ENCODE measurements at places on chromosomes 2 and 18.

GRCh38 chr2:152426801-152427200 lies 91.8 kb downstream of the FMNL2 start:
- DNase-seq, result no peak

- DNase-seq, result no peak
Observed at GRCh38 chr2:211114826-211115455, 558.5 kb downstream of the CPS1 start.

GRCh38 chr2:240898731-240899467 lies 2.9 kb upstream of the MAB21L4 start:
- DNase-seq, result no peak

DNA sequence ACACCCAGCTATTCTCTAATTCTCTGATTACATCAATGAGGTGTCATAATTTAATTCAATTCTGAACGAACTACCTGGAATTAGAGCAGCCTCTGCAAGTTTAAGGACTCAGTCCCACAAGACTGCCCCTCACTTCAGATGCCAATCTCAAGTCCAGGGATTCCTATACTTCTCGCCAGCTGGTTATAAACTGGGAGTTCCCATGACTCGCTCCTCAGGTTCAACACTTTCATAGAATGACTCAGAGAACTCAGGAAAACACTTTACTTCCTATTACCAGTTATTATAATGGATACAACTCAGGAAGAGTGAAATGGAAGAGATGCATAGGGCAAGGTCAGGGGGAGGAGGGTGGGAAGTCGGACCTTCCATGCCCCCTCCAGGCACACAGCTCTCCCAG lies 112.3 kb upstream of the ATP5MC3 start:
- DNase-seq, result no peak

DNA sequence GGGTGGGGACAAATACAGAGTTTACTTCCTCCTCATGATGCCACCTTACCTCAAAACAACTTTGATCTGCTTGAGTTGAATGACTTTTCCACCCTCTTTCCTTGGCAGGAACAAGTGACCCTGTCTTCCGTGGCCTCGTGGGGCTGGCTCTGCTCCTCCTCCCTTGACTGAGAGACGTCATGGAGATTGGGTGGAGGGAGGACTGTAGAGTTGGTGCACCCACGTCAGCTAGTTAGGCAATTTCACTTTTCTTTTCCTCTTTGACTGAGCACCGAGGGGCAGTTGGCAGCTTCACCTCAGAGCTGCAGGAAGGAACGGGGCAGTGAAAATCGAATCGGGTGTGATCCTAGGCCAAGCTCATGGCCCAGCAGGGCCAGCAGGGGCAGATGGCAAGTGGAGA lies at the start of gene SP140:
TSS of gene SP140 (plus strand) at position 251 of the 400 bp plus-strand sequence. CDS start at position 360, 109 bp downstream.
- no peak for DNase-seq

GRCh38 chr2:216116418-216116817 lies 7.3 kb downstream of the XRCC5 start:
- no peak for DNase-seq

GRCh38 chr18:48660346-48661228 lies 121.8 kb downstream of the CTIF start:
- no peak for DNase-seq

DNA sequence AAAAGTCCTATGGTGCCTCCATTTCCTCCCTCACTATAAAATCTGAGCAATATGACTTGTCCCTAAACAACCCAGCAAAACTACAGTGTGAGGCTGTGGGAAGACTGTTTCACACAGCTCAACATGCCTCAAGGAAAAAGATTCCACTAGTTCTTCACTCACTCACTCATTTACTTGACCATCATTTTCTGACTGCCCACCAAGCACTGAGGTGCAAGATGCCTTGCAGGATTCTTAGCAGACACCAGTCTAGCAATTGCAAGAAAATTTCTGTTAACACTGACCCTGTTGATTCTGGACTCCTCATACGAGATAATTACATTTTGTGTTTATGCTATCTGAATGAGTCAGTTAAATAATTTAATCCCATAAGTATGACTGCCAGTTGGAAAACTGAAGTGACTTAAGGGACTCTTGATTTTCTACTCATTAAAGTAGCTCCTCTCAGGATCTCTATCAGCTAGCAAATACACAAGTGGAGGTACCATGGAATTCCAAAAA lies 51.9 kb upstream of the PCBP1 start:
- DNase-seq, result no peak

GRCh38 chr2:60778352-60778751 lies 22.3 kb downstream of the PAPOLG start:
- no peak for DNase-seq

GRCh38 chr2:211128287-211128686 lies 571.9 kb downstream of the CPS1 start:
- no peak for DNase-seq

DNA sequence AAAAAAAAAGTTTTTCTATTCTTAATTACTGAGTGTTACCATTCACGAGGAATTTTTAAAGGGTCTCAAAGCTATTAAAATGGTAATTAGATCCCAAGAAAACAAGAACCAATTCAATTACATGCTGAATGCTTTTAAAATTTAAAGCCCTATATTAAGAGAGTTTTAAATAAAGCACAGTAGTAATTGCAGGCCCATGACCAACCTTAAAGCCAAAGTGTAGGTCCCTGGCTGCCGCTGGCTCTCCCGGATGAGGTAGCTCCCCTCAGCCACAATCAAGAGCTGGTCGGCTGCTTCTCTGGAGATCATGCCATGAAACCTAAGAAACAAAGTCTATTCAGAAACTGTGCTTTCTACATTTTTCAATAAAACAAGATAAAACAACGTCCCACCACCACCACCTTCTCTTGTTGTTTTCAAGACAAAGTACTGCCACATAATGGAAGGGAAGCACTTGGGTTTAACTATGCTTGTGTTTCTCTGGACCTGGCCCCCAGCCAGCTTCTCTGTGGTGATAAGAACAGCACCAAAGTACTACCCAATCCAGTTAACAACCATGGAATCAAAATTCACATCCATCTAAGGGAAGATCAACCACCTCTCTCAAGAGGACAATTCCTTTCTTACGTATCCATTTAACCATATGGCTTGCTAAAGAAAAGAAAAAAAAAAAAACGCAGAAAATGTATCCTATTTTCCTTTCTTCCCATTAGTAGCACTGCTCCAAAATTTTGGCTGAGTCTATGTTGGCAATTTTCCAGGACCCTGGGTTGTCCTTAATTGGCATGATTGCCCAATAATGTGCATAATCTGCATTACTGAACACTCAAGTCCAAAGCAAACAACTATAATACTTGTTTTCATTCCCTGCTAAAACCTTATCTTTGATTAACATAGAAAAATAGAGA lies 90.1 kb downstream of the CHN1 start:
- DNase-seq, result peak; percentile 85

All from NCI-H2029 treated with DMSO at 0.1 percent for 48 hours (cell line).